Psoas muscle (tissue), 8 donors: ENCODE measurements at places on chromosomes 4 and X. TPM values are rescaled to one million over a fixed set of nuclear protein-coding genes. Genes with fewer than 3 reads are reported as not detected.
A peak's percentile ranks its signal among the peaks of the same experiment; 100 is the strongest.

DNA sequence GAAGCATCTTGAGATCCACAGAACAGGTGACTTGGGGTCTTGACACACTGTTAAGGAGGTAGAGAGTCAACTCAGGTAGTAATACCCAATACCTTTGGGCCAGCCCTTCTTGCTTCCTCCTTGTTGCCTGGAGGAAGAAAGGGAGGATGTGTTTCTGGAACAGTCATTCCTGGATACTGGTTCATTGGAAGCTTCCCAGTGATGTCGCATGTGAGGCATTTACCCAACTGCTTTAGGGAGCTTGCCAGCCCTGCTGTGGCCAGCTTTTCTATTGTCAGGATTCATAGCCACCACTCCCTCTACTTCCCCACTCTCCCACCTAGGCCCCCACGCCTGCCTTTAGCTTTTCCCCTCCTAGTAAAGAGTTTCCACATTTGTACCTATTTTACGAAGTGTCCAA, 310.3 kb upstream of the PRPS2 start:
- no peaks in the 10 kb centered on the region for H3K36me3 ChIP-seq
- H3K4me1 ChIP-seq: no peaks in the 10 kb centered on the region
- H3K27ac ChIP-seq: no peak overlapping the region
- no peaks in the 10 kb centered on the region for H3K27me3 ChIP-seq
- no peak overlapping the region for H3K4me3 ChIP-seq

GRCh38 chr4:55312489-55313101, 33.4 kb upstream of the SRD5A3 start:
- no peaks in the 10 kb centered on the region for H3K27me3 ChIP-seq
- no peak overlapping the region for H3K27ac ChIP-seq
- no peak for DNase-seq
- no peaks in the 10 kb centered on the region for H3K36me3 ChIP-seq

The TLL1 gene
- total RNA-seq: 0.54 TPM

The HSD17B10 gene
- 76.8 TPM for total RNA-seq

The SHROOM2 gene
- 0.34 TPM for total RNA-seq

GRCh38 chrX:131816551-131817136, 206.5 kb upstream of the STK26 start:
- no peaks in the 10 kb centered on the region for H3K4me1 ChIP-seq
- no peaks in the 10 kb centered on the region for H3K27me3 ChIP-seq
- peak; percentile 51 for DNase-seq
- H3K36me3 ChIP-seq: no peaks in the 10 kb centered on the region
- peak overlapping the region; percentile 60 for H3K4me3 ChIP-seq

The ENOX2 gene
- total RNA-seq: 13.4 TPM

The ARAP2 gene
- total RNA-seq: 1.6 TPM

DNA sequence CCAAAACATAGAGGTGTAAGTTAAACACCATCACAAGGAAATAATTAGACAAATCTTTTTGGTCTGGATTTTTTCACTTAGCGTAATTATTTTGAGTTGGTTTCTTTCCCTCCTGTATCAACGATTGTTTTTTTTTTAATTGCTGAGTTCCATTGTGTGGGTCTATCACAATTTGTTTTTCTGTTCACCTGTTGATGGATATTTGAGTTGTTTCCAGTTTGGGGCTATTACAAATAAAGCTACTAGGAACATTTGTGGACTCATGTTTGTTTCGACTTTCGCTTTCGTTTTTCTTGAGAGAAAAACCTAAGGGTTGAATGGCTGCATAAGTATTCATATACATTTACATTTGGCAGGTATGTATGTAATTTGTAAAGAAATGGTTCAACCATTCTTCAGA, 20.4 kb upstream of the FBXW7 start:
- no peak for DNase-seq
- H3K4me3 ChIP-seq: no peak overlapping the region
- H3K36me3 ChIP-seq: no peaks in the 10 kb centered on the region
- H3K27me3 ChIP-seq: no peaks in the 10 kb centered on the region
- H3K27ac ChIP-seq: no peak overlapping the region

DNA sequence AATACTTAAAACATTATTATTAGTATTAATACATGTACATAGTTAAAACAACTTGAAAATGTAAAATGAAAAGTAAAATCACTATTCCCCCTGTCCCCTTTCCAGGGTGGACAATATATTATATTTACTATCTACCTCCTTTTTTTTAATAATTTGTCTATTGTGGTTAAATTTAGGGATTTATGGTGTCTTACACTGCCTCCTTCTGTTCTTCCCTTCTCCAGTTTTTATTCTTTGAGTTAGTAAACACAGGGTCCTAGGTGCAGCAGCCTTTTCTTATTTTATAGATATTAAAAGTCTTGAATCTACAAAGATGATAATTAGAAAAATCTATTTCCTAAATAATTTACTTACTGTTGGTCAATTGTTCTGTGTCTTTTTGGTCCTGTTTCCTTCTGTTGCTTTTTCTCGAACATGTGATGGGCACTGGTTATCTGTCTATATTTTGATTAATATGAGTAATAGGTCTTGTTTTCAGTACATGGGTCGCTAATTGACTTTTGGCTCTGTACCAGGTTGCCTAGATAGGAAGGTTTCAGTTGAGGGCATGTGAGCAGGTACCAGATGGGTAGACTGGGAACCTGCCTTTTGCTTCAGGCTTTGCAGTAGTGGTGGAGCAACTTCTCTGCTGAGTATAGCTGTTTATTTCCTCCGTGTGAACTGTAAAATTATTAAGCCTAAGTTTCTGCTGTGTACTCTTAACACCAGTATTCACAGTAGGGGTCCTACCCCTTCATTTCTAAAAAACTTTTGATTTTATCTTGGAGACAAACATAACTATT, 1.1 kb downstream of the NUDT9 start:
- peaks cover 5% of the 10 kb centered on the region for H3K4me1 ChIP-seq
- peak overlapping the region; percentile 94 for H3K27ac ChIP-seq
- no peaks in the 10 kb centered on the region for H3K27me3 ChIP-seq
- peak overlapping the region; percentile 86 for H3K4me3 ChIP-seq

The LUZP4 gene
- not detected for total RNA-seq

DNA sequence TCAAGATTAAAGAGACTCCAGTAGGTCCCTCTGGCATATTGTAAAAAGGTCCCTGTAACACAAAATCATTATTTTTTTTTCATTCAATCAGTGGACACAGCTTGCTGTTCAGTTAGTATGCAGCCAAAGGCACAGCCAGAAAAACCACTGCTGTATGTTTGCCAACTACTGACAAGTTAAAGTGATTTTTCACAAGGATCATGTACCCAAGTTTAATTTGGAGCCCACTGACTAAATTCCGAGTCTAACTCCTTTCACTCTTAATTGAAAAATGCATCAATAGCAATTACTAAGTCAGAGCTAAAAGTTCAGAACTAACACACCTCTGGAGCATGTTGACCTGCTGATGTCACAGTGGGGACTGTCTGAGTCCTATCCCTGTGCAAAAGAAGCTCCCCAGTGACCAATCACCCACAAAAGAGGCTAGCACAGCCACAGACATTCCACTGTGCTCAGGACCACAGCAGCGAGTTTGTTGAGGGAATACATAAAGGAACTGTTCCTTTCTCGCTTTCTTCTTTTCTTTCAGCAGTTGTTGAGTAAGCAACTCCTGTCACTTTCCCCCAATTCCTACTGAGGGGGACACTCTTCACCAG, 60.4 kb downstream of the STX18 start:
- H3K27ac ChIP-seq: no peak overlapping the region
- H3K4me3 ChIP-seq: no peak overlapping the region
- H3K27me3 ChIP-seq: no peaks in the 10 kb centered on the region
- no peaks in the 10 kb centered on the region for H3K36me3 ChIP-seq
- H3K4me1 ChIP-seq: peaks cover 12% of the 10 kb centered on the region
- no peak for DNase-seq

DNA sequence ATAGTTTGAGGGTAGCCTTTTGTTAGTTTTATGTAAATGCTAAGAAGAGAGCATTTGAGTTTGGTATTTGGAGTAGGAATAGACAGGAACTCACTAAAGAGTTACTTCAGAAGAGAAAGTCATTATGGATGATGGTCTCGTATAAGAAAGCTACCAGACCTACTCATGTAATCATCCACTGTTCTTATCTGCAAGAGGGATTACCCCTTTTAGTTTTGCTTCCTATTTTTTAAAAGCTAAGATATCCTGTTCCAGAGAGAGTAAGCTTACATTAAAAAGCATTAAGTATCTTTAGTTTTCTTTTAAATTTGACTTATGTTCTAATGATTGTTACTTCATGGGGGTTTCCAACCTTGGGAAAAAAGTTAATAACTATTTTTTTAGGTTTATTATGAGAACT, 12.5 kb upstream of the ART3 start:
- DNase-seq: no peak
- H3K27ac ChIP-seq: no peak overlapping the region
- H3K4me3 ChIP-seq: no peak overlapping the region
- H3K27me3 ChIP-seq: no peaks in the 10 kb centered on the region

The HSFX4 gene
- total RNA-seq: not detected

- no peak overlapping the region for H3K27ac ChIP-seq
- DNase-seq: peak; percentile 47
- H3K27me3 ChIP-seq: peaks cover 44% of the 10 kb centered on the region
- H3K36me3 ChIP-seq: no peaks in the 10 kb centered on the region
- peak overlapping the region; percentile 66 for H3K4me3 ChIP-seq
These were observed 933 bp downstream of the CNKSR2 start for GRCh38 chrX:21374994-21375707.

DNA sequence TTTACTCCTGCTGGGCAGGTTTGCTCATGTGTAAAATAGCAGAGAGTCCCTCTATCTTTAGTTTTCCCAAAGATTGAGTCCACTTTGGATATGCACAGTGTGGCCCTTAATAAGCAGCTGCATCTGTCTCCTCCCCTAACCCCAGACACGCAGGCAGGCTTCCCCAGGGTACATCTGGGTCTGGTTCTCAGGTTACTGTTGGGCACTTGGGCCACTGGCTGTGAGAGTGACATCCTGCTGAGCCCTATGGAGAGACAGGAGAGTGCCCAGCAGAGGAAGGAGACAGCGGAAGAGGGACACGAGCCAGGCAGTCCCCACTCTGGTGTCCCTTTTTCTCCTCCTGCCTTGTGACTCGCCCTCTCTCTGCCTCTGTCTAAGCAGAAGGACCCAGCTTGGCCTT, 16.0 kb downstream of the XK start:
- peaks cover 8% of the 10 kb centered on the region for H3K4me1 ChIP-seq
- no peaks in the 10 kb centered on the region for H3K27me3 ChIP-seq
- H3K27ac ChIP-seq: peak overlapping the region; percentile 76
- DNase-seq: peak; percentile 28
- H3K4me3 ChIP-seq: peak overlapping the region; percentile 39

DNA sequence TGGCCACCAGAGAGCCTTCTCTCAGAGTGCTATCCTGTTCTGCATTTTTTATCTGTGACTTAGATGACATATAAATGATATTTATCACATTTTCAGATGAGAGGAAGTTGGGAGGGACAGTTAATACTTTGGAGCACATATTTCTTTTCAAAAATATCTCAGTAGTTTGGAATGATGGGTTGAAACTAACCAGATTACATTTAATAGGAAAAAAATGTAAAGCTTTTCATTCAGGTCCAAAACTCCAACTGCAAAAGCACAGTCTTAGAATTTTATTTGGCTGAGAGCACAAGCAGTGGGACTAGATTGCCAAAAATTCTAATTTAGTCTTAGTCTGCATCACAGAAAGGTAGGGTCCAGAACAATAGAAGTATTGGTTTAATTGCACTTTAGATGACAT, 248.2 kb upstream of the TEX13A start:
- no peak for DNase-seq
- no peak overlapping the region for H3K4me3 ChIP-seq
- H3K27ac ChIP-seq: no peak overlapping the region
- H3K4me1 ChIP-seq: no peaks in the 10 kb centered on the region
- H3K27me3 ChIP-seq: peaks cover 13% of the 10 kb centered on the region

DNA sequence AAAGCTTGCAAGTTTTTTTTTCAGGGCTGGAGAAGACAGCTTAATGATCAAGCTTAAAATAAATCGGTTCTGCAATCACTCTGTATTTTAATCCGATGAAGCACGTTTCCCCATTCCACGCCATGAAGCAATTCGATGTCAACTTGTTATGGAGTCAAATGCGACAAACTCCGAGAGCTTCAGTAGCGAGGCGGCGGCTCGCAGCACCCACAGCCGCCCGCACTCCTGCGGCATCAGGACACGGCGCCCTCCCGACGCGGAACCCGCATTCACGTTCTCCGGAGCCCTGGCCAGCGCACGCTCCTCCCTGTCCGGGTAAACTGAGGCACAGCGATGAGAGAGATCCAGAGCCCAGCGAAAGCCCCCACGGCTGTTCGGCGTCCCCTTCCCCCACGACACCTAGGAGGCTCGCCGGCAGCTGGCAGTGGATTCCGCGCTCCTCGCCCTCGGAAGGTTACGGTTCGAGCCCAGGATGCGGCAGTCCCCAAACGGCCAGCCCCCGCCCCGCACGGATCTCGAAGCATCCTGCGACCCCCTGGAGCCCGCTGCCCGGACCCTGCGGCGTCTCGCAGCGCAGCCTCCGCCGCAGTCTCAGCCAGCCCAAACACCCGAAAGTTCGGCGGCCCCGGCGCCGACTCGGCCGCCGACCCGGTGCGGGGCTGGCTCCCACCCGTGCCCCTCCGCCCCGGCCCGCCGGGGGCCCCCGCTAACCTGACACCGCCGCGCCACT, 507 bp downstream of the MFAP3L start:
- peak overlapping the region; percentile 91 for H3K4me3 ChIP-seq
- DNase-seq: no peak
- H3K27ac ChIP-seq: peak overlapping the region; percentile 85
- no peaks in the 10 kb centered on the region for H3K27me3 ChIP-seq
- no peaks in the 10 kb centered on the region for H3K36me3 ChIP-seq

DNA sequence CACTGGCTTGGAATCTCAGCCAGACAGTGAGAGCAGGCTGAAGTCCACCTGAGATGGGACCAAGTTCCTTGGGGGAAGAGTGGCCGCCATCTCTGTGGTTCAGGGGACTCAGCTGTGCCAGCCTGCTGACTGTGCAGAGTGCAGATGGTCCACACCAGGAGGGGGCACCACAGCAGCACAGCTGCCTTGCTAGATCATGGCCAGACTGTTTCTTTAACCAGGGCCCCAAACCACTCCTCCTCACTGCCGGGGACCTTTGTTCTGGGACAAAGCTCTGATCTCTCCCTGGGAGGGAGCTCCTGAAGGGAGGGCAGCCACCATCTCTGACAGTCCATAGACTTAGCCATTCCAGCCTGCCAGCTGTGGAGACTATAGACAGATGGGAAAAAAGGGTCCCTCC, 2189.6 kb downstream of the PCDH7 start:
- no peaks in the 10 kb centered on the region for H3K4me1 ChIP-seq
- H3K27ac ChIP-seq: no peak overlapping the region
- H3K27me3 ChIP-seq: no peaks in the 10 kb centered on the region
- H3K36me3 ChIP-seq: no peaks in the 10 kb centered on the region
- no peak overlapping the region for H3K4me3 ChIP-seq

DNA sequence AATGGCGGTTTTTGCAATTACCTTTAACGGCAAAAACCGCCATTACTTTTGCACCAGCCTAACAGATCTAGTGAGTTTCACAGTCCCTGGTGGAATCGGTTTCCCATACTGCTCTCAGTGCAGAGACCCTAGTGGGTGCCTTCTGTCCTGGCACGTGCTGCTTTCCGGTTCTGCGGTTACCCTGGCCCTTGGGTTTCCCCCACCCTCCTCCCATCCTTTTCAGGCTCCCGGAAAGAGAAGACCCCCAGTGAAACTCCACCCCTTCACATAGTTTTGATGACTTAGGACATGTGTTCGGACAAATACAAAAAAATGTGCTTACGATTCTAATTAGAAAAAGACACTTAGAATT, 36.9 kb downstream of the NLGN3 start:
- peak overlapping the region; percentile 67 for H3K4me3 ChIP-seq
- no peaks in the 10 kb centered on the region for H3K27me3 ChIP-seq
- H3K27ac ChIP-seq: peak overlapping the region; percentile 89
- no peaks in the 10 kb centered on the region for H3K4me1 ChIP-seq
- H3K36me3 ChIP-seq: no peaks in the 10 kb centered on the region
